ENCODE measurements at places on chromosomes 5 and 9. TPM values are rescaled to one million over a fixed set of nuclear protein-coding genes. Genes with fewer than 3 reads are reported as not detected.

DNA sequence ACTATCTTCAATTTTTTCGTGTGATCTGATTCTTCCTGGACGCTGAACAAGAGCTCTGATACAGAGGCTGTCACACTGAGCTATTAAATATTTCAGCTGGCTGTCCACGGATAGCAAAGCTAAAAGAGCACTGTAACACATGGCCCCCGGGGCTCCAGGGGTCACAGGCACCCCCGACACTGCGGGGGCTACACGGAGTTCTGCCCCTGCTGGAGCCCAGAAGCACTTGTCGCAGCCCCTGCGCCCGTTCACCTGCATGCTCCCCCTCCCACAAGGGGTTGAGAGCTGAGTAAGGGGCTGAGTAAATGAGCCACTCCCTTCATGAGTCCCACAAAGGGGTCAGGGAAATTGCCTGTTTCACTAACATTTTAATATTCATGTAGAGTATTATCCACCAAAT is 316.3 kb downstream of the TMEM167A start:
- DNase-seq: no peak

DNA sequence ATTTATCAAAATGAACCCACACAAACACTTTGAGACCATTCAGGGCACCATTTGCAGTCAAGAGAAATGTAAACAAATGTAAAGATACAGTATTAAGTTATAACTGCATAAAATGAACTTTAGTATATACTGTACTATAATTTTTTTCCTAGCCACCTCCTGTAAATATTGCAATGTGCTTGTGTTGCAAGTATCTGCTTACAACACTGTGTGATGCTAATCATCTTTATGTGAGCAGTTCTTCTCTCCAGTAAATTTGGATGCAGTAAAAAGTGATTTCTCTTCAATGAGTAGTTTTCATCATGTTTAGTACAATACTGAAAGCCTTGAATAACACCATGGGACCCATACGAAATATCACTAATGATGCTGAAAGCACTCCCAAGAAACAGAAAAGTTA is 9.4 kb downstream of the G3BP1 start:
- no peak for DNase-seq

DNA sequence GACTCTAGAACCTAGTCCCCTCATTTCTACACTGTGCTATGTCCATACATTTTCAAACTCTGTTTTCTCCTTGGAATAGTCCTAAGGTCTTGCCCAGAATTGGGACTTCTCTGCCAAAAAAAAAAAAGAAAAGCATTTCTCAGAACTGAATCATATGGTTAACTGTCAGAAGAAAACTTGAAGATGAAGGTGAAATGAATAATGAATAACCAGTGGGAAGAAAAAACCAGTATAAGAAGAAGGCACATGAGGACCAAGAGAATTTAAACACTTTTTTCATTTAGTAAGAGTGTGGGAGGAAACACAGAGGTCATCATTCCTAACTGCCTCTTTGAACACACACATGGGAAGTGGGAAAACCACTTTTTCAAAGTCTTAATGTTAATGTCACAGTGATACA is 197.7 kb downstream of the PRELID2 start:
- DNase-seq: no peak

GRCh38 chr5:142779163-142779840 is 9.1 kb downstream of the ARHGAP26 start:
- peak; percentile 15 for DNase-seq

GRCh38 chr9:10678790-10679189 is 66.0 kb upstream of the PTPRD start:
- no peak for DNase-seq

Gene HSPA5
- 39.1 TPM for total RNA-seq

GRCh38 chr5:81065492-81065891 is 105.3 kb downstream of the RASGRF2 start:
- DNase-seq: no peak

Gene ARL15
- total RNA-seq: 39.1 TPM

GRCh38 chr5:37249815-37250164 is 614 bp upstream of the CPLANE1 start:
- DNase-seq: no peak

- no peak for DNase-seq
Observed at GRCh38 chr5:133265720-133266526, 214.1 kb downstream of the HSPA4 start.

Gene GNA14
- total RNA-seq: not detected

Gene BHMT
- 0.45 TPM for total RNA-seq

- DNase-seq: no peak
Observed at GRCh38 chr9:127099664-127100063, 22.8 kb downstream of the ANGPTL2 start.

- DNase-seq: no peak
Observed at GRCh38 chr9:93093127-93093876, 2.7 kb upstream of the CARD19 start.

- no peak for DNase-seq
Observed at GRCh38 chr5:36418152-36418979, 116.7 kb upstream of the RANBP3L start.

Gene TMEM161B
- total RNA-seq: 46.1 TPM

GRCh38 chr9:133148199-133149129 is 15.2 kb downstream of the GBGT1 start:
- DNase-seq: peak; percentile 48

Gene NME5
- 6.7 TPM for total RNA-seq

Gene SPINK6
- total RNA-seq: not detected

- peak; percentile 27 for DNase-seq
Observed at GRCh38 chr5:15286650-15287049, 213.3 kb upstream of the FBXL7 start.

DNA sequence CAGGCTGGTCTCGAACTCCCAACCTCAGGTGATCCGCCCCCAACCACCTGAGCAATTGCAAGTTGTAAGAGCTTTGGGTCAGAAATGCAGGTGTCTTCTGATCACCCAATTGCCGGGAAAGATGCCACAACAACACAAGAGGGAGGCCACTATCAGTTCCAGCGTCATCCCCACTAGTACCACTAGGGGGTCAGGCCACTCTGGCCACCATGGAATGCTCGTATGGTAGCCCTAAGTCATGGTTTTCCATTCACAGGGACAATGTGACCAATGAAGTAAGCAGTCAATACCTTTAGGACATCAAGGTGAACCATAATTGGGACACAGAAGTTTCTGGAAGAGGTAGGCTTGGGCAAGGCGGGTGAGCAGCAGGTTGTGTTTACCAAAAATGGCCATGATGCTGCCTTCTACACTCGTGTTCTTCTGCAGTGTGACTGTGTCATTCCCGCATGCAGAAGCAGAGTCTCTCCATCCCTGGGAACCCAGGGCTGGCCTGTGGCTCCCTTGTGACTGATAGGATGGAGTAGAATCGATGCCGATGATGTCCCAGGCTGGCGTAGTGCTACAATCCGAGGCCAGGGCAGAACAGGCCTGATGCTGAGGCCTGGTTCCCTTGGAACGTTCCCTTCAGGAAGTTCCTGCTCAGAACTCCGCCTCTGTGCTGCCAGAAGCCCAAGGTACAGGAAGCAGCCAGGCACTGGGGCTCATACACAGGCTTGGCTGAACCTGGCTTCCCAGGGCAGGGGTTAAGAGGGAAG is 42.2 kb upstream of the ANKRD33B start:
- no peak for DNase-seq

Gene IFNA13
- total RNA-seq: not detected

DNA sequence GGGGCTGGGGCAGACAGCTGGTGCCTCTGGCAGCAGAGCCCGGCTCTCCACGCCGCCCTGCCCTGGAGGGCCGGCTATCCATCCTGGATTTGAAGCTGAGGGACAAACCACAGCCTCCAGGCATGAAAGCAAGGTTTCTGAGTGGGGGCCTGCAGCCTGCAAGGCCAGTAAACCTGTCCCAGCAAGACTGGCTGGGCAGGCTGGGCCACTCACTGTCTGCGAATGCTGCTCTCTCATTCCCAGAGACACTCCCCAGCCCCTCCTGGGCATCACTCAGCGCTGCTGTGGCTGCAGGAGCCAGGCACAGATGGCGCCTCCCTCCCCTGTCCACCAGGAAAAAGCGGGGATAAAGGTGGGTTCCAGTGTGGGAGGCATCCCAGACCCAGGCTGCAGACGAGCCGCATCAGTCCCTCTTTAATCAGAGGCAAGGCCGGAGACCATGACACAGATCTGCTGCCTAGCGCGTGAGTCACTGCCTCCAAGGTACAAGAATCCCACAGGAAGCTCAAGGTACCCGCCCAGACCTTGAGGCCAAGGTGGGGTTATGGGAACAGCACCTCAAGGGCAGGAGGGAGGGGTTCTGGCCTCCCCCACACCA is 118.0 kb downstream of the VAV2 start:
- DNase-seq: no peak

- no peak for DNase-seq
Observed at GRCh38 chr9:91536211-91536691, 112.6 kb upstream of the NFIL3 start.

DNA sequence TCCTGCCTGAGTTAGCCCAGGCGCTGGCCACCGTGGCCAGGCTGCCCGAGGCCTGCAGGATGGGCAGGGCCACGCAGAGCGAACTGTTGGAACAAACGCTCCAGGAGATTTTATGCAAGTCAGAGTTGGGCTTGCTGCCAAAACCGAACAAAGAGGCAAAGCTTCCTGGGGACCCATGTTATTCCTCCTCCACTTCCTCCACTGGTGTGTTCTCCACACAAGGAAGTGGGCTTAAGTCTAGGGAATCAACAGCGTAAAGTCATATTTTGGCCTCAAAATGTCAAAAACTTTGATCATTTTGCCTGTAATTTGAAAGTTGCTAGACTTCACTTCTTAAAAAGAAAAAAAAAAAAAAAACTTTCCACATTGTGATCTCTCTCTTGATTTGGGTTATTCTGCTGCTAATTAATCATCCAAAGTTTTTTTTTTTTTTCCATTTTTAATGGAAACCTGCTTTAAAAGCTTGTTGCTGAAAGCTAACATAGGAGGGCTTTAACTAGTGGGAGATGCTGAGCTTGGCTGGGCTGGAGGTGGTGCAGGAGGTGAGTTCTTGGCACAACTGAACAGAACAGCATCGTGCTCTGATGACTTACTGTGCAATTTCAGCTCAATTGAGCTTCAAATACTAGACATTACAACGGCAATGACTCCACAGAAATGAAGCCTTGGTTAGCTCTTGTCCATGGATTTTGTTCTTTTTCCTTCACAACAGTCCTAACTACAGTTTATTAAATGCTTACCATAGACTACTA is 73.0 kb downstream of the PTPDC1 start:
- DNase-seq: no peak

Gene WNK2
- 16.7 TPM for total RNA-seq
